ENCODE measurements at places on chromosomes 7 and 10.

GRCh38 chr7:139127648-139128047 is 18.1 kb upstream of the ZC3HAV1 start:
- no peak for DNase-seq

GRCh38 chr10:96370584-96371157 is 11.9 kb upstream of the OPALIN start:
- DNase-seq: peak; percentile 39

- DNase-seq: no peak
Measured at GRCh38 chr7:21064698-21065648, 278.3 kb upstream of the SP8 start.

- no peak for DNase-seq
Measured at GRCh38 chr10:7243139-7243538, 167.7 kb downstream of the SFMBT2 start.

DNA sequence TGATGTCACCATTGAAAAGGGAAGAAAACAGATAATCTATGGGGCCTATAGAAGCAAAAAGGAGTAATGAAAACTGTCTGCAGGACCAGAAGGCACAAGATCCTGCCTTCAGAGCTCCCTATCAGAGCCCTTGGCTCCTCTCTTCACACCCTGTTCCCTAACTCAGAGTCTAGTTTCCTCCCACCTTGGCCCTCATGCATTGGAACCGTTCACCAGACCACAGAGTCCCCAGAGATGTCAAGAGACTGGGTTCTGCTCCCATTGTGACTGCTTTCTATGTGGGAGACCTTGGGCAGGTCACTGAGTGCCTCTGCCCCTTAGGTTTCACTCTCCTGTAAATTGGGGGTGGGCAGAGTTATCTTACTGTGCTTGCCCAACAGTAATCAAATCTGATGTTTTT is 80.1 kb upstream of the RPA3 start:
- DNase-seq: no peak

DNA sequence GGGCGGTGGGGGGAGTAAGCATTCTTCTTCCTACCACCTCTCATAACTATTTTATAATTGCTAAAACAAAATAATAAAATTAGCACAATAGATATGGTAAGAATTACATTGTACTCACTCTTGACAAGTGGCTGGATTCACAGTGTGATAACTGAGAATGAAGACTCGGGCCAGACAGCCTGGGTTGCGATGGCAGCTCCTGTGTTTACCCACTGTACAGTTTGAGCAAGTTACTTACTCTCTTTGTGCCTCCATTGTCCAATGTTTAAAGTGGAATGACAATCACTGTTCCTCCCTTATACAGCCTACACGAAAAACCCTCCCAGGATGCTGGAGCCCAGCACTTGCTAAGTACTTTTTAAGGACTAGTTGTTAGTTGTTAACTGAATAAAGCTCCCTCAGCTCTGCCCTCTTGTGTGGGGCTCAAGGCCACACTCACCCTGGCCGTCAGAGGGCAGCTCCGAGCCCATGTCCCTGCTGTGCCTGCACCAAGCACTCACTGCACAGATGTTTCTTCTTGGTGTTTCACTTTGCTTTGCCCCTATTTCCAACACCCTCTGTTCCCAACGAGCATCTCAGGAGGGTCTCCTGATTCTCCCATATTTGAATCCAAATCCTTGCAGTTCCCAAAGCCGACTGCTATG is 56.4 kb upstream of the NPS start:
- peak; percentile 2 for DNase-seq

- no peak for DNase-seq
Measured at GRCh38 chr7:70134029-70134770, 535.9 kb downstream of the AUTS2 start.
